Endothelial cell of umbilical vein (primary cell): ENCODE measurements at places on chromosomes 13 and 19. TPM values are rescaled to one million over a fixed set of nuclear protein-coding genes. Genes with fewer than 3 reads are reported as not detected.

DNA sequence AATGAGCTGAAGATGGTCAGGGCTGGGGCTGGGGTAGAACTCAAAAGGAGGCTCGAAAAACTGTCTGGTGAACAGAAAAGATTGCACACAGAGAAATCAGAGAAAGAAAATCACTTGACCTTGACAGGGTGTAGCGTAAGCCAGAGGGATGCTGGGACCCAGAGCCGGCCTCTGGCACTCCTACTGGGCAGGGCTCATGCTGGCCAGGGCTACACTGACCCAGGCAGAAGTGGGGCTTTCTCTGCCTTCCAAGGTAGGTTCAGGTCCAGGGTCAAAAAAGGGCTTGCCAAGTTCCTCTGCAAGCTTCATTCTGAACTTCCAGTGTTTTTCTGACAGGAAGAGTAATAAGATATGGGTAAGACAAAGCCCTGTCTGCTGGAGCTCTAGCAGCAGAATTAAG, 56.2 kb downstream of the LATS2 start:
- no peak for DNase-seq

GRCh38 chr19:30696514-30696913, 324.3 kb downstream of the ZNF536 start:
- DNase-seq = no peak

DNA sequence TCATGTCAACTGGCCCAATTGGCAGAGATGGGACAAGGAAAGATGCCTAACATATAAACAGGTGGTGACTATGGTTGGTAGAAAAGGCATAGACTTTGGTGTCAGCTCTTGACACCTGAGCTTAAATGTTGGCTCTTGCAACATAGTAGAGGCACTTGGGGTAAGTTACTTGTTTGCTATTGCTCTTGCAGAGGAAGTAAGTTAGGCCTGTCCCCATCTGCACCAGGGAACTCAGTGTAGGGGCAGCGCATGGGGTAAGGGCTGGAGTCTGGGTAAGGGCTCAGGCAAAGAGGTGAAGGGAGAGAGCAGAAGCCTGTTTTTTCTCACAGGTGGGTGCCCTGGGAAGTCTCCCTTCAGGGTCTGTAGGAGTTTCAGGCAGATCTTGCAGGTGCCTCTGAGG, 27.6 kb downstream of the ERICH6B start:
- DNase-seq = no peak

The APLP1 gene
- 6.2 and 9.0 TPM in 2 replicates for total RNA-seq

The KCNJ14 gene
- total RNA-seq = 0.92 and 1.4 TPM in 2 replicates

The PRTN3 gene
- total RNA-seq = not detected in 2 replicates

The ADM5 gene
- total RNA-seq = 3.3 and 4.4 TPM in 2 replicates
